ENCODE measurements at places on chromosomes 5 and 9. TPM values are rescaled to one million over a fixed set of nuclear protein-coding genes. Genes with fewer than 3 reads are reported as not detected.

NIM1K gene
- 1.7 TPM for total RNA-seq

SNCAIP gene
- total RNA-seq, result not detected

DNA sequence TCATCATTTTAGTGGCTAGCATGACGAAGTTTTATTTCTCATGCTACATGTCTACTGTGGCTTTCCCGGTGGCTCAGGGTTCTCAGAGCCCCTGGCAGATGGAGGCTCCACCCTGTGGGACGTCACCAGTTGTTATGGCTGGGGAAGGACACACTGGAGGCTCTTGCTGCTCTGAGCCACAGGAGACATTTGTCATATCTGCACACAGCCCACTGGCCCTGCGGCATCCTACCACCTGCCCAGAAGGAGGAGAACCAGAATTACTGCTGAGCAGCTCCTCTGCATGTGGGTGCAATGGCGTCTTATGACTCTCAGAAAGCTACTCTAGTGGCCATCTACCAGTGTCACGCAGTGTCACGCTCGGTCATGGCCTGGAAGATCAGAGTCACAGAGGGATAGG lies 6.6 kb downstream of the OR13J1 start:
- no peak overlapping the region for H3K27ac ChIP-seq
- H3K4me1 ChIP-seq, result no peaks in the 10 kb centered on the region
- no peak for ATAC-seq
- no peaks in the 10 kb centered on the region for H3K36me3 ChIP-seq
- H3K27me3 ChIP-seq, result peaks cover 15% of the 10 kb centered on the region

DNA sequence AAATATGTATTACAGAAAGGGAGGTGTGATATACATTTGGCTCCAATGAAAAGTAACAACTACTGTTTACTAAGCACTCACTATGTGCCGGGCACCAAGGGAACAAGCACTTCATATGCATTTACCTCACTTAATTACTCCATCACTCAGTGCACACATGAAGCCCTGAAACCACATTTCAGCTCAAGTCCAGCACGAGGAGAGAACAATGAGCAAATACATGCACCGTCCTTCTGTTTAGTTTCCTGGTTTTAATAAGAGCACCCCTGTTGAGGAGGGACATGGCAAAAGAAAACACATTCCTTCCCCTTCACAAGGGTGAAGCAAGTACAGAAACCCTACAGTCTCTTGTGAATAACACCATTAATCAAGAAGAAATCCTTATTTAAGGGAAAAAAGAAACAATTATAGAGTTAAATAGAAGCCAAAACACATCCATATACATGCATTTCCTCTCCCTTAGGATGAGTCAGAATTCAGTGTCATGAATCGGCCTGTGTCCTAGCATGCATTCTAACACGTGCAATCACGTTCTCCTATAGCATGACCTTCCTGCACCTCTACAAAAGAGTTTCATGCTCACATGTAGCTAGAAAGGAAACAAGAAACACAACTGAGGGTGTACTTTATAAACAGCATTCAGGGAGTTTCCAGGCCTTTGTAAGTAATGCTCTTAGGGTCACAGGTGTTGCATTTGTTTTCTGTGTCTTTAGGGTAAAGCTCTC lies 411.6 kb downstream of the BNC2 start:
- H3K4me1 ChIP-seq, result no peaks in the 10 kb centered on the region
- H3K4me3 ChIP-seq, result no peak overlapping the region

DNA sequence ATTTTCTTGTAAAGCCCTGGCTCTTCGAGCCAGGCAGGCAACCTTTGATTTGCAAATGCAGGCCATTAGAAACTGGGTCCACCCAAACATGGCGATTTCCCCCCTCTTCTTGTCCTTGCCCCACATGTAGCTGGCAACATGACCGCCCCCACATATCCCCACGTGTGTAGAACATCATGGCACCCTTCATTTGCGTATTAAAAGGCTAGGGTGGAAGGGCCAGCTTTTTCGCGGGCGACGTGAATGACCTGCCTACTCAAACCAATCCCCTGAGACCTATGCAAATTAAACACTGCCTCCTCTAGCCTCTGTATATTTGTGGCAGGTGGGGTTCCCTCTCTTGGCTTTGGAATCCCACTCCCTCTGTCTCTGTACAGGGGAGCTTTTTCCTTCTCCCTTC lies 107.0 kb upstream of the CLINT1 start:
- no peak overlapping the region for H3K27ac ChIP-seq
- ATAC-seq, result no peak
- no peaks in the 10 kb centered on the region for H3K4me1 ChIP-seq
- H3K36me3 ChIP-seq, result no peaks in the 10 kb centered on the region
- H3K4me3 ChIP-seq, result no peak overlapping the region
